ENCODE measurements at places on chromosomes 11 and 22.

GRCh38 chr22:46150034-46150654, at the start of gene PPARA:
PPARA (plus strand) TSS chr22:46150526; CDS start chr22:46198384, 47,858 bp downstream.
- DNase-seq: peak; percentile 81

GRCh38 chr11:77371646-77372045, 70.2 kb upstream of the GDPD4 start:
- no peak for DNase-seq

GRCh38 chr11:61068581-61068980, 33.7 kb upstream of the CD5 start:
- DNase-seq: no peak

- DNase-seq: no peak
Measured at GRCh38 chr11:107050121-107050520, 31.8 kb upstream of the GUCY1A2 start.

- no peak for DNase-seq
Measured at GRCh38 chr11:46404476-46405017, 13.0 kb upstream of the CHRM4 start.

DNA sequence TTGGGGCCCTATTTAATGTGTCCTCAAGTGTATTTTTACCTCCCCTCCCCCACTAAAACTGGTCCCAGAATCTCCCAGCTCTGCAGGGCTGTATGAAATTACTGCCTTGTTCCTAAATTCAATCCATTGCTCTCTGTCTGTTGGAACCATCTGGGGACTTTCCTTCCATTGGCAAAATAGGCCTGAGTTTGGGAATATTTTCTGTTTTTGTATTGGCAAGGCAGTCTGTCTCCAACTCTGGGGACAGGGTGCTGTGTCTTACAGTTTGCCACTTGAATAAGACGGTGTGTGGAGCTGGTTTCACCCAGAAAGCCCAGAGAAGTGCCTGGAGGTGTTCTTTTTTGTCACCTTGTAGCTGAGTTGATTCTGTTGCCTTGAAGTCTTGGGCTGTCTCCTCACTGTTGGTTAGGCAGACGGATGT, 1.3 kb downstream of the PACS1 start:
- DNase-seq: no peak

GRCh38 chr11:24861440-24861839, 364.6 kb downstream of the LUZP2 start:
- no peak for DNase-seq

DNA sequence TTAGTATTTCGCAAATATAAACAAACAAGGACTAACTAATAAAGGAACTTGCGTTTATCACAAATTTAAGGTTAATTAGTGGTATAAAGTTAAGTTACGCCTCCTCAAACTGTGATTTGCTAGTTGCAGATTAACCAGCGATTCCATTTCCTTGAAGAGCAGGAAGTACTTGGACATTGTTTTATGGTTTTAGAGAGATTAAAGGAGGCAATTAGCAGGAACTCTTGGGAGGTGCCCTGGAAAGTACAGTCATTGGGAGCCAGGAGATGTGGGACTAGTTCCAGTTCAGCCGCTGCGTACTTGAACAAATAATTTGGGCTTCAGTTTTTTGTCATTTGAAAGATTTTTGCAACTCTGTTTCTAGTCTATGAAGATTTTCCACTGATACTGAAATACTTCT, 3.3 kb downstream of the FAM118B start:
- no peak for DNase-seq

DNA sequence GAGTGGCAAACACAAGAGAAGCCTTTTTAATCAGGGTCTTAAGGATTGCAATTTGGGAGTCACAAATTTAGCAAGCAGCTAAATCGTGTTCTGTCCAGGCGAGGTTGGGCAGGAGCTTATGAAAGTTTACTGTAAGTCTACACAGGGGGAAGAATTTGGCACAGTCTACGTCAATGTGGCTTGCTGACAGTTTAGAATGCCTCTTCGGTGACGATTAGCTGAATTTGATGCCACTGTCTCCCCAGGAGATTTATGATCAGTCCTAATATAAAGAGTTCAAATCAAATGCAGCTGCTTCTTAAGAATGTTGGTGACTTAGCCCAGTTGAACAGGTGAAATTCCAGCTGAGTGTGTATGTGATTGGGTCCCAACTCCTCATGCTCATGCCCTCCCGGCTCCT, 114.1 kb upstream of the CLPB start:
- no peak for DNase-seq

DNA sequence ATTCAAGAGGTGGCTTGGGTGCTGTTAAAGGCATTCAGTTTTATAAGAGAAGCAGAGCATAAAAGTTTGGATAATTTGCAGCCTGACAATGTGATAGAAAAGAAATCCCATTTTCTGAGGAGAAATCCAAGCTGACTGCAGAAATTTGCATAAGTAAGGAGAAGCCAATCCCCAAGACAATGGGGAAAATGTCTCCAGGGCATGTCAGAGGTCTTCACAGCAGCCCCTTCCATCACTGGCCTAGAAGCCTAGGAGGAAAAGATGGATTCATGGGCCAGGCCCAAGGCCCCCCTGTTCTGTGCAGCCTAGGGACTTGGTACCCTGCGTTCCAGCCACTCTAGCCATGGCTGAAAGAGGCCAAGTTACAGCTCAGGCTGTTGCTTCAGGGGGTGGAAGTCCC, 207.3 kb downstream of the METTL15 start:
- DNase-seq: no peak

- DNase-seq: no peak
Measured at GRCh38 chr11:20353829-20354434, 9.6 kb upstream of the HTATIP2 start.

- no peak for DNase-seq
Measured at GRCh38 chr22:23542933-23543332, 37.2 kb downstream of the IGLL1 start.

- DNase-seq: no peak
Measured at GRCh38 chr11:76831686-76832310, 28.9 kb upstream of the ACER3 start.

DNA sequence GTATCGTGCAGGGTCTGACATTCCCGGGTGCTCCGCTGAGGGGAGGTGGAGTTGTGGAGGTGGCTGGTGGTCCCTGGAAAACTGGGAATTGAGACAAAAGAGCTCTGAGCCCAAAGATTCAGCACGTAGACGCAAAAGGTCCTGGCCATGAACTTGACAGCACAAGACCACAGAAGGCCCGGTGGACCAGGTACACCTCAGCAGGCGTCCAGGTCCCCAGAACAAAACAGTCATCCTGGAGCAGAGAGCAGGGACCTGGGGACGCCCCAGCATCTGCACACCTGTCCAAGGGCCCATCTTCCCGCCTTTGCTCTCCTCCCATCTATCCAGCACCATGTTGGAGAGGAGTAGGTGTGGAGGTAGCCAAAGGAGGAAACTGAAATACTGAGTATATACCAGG, 13.8 kb upstream of the MB start:
- peak; percentile 23 for DNase-seq

DNA sequence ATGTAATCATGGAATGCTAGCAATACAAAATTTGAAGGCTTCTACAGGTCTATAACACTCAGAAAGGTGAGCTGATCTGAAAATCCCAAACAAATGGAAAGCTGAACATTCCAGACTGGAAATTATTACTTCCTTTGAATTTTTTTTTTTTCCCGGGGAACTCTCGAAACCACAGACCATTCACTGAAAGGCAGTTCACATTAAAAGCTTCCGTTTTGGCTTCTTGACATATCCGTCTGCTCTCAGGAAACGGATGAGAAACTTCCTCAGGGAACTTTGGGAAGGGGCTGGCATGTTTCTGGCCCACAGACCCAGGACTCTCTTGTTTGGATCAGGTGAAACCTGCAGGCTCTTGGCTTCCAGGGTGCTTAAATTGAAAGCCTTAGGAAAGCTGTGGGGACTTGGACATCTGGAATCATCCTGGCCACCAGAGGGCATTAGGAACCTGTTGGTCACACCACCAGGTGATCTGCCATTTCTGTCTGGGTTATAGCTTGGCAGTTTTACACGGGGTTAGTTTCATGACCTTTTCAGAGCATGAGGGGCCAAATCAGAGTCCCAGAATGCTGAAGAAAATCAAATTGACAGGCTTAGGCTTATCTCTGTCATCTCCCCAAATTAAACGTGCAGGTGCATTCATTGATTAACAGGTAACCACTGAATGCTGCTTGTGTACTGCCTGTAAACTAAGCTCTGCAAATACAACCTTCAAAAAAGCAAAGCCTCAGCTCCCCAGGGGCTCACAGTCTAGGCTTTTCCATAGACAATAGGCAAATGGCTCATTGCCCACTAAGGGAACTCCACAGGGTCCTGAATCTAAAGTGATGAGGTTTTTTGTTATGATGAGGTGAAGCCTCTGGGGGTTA, 22.7 kb upstream of the GRAMD1B start:
- DNase-seq: peak; percentile 87

- no peak for DNase-seq
Measured at GRCh38 chr22:23102002-23102655, 31.8 kb downstream of the GNAZ start.

- DNase-seq: no peak
Measured at GRCh38 chr11:11291041-11292015, 61.7 kb downstream of the CSNK2A3 start.

DNA sequence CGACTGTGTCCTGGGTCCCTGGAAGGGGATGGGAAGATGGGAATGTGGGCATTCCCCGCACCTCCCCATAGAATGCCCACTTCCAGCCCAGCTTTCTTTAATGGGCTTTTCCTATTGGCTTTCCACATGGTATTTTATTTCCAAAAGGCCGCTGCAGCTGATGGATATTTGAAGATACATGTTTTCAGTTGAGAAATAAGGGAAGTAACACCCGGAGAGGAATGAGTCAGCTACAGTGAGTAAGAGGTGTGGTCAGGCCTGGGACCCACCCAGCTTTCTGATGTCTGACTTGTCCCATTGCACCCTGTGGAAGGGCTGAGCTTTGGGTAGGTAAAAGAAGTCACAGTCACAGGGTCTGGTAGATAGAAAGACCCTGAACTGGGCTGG, 476.9 kb downstream of the MIAT start:
- DNase-seq: no peak

DNA sequence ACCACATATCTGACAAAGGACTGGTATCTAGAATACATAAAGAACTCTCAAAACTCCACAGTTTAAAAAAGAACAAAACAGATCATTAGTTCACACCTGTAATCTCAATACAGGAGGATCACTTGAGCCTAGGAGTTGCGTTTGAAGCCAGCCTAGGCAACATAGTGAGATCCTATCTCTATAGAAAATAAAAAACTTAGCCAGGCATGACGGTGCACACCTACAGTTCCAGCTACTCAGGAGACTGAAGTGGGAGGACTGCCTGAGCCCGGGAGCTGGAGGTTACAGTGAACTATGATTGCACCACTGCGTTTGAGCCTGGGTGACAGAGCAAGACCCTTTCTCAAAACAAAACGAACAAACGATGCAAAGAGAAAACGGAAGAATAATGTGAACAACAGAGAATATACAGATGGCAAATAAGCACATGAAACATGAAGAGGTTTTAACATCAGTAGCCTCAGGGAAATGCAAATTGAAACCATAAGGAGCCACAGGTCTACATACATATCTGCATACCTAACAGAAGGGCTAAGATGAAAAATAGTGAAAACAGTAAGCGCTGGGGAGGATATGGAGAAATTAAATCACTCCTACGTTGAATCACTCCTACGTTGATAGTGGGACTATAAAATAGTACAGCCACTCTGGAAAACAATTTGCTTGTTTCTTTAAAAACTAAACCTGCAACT, 70.7 kb downstream of the DGCR2 start:
- no peak for DNase-seq

DNA sequence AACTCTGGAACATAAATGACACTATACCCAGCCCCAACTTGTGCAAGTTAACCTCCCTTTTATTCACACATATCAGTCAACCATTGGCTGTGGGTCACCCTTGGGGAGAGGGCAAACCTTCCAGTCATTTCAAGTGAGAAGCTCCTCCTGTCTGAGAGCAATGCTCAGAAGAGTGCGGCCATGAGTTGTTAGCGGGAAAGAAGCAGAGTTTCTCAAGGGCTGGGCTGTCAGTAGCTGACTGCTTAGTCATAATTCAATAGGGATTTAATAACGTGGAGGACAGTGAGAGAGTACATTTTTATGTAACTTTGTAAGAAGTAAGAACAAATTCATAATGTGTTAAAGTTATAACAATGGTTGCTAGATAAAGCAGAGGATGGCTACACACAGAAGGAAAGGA, 5.1 kb downstream of the PATE2 start:
- DNase-seq: no peak

GRCh38 chr11:96540875-96541274, 151.1 kb downstream of the JRKL start:
- DNase-seq: no peak

DNA sequence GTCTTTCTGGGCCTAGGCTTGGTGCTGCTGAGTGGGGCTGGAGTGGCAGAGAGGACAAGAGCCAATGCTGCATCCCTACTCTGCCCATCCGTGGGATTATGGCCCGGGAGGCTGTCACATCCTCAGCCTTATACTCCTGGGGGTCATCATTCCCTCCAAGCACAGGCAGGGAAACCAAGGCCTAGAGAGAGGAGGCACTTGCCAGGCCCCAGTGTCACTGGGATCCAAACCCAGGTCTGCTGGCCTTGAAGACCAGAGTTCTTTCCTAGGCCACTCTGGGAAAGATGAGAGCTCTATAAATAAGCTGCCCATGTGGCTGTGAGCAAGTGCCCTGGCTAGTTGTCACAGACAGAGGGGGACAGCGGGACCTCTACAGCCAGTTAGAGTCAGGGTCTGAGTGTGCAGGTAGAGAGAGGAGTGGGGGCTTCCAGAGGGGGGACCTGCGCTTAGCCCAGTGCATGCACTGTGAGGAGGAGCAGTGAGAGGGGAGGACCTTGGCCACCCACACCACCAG, 4.8 kb downstream of the RELT start:
- no peak for DNase-seq

DNA sequence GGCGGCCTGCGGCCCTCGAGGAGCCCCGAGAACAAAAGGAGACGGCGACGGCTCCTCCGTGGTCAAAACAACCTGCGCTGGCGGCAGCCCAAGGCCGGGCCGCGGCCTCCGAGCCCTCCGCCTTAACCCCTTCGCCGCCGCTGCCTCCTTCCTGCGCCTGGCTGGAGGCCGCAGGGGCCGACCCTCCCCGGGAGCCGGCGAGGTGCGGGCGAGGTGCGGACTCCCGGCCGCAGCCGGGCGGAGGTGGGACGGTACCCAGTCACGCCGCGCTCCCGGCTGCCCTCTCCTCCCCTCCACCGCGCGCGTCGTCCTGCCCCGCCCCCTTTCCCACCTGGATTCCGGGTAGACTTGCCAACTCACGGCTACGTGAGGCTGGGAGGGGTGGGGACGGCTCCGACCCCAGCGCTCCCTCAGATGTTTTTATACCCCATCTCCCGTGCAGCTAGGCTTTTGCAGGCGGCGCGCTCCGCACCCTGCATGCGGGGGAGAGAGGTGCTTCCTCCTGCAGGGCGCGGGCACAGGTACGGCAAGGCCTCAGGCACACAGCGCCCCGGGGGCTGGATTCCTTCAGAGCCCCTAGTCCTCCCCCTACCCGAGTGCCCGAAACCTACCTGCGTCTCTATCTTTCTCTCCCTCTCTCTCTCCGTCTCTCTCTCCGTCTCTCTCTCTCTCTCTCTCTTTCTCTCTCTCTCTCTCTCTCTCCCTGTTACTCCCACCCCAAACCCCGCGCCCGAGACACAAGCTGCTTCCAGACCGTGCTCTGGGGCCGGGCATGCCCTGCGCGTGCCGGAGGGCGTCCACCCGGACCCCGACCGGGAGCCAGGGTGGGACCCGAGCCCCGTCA, 2.0 kb downstream of the PDGFB start:
- peak; percentile 86 for DNase-seq
